ENCODE measurements at places on chromosomes 4 and X. TPM values are rescaled to one million over a fixed set of nuclear protein-coding genes. Genes with fewer than 3 reads are reported as not detected.

- no peak for DNase-seq
Measured at GRCh38 chr4:101791182-101791558, 640 bp downstream of the BANK1 start.

GRCh38 chr4:109810552-109811387 is 4.8 kb upstream of the GAR1 start:
- no peak for DNase-seq

GRCh38 chr4:23906839-23907238 is 17.0 kb upstream of the PPARGC1A start:
- no peak for DNase-seq

DNA sequence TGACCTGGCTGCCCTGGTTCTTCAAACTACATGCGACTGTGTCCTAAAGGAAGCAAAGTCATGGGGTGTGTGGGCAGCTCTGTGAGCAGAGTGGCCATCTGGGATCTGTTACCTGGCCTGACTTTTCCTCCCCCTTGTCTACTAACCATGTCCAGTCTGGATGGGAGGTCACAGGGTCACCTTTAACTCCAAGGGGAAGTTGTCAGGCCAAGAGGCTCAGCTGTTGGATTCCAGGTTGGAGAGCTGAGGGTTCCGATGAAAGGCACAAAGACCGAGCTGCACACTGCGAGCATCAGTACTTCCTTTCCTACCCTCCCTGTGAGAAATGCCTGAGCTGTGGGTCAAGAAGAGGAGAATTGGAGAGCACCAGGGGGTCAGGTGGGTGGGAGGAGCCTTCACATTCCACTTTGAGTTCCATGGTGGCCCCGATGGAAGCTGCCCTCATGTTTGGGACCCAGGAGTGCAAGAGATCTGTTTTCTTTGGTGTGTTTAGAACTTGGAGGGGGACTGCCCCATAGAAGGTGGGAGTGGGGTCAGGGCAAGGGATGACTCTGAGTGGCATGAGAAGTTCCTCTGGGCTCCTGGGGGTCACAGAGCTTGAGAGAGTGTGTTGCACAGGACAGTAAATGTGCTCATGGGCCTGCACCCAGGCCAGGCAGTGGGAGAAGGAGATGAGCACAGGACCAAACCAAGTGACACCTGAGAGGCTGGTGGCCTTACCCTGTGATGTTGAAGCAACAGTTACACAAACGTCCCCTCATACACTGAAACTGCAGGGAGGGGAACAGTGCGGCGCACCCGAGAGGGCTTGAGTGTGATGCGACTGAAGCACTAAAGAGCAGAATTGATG is 36.2 kb downstream of the RGS12 start:
- no peak for DNase-seq

Gene STS
- total RNA-seq: 5.3 TPM

All from umbilical cord (tissue), 2 donors.